Renal pelvis (tissue), 12 donors: ENCODE measurements at places on chromosomes 1 and 21. TPM values are rescaled to one million over a fixed set of nuclear protein-coding genes. Genes with fewer than 3 reads are reported as not detected.

The IGSF3 gene
- polyA plus RNA-seq = 28.9 TPM

GRCh38 chr1:25804964-25805862, 5.2 kb downstream of the SELENON start:
- no peak for DNase-seq

DNA sequence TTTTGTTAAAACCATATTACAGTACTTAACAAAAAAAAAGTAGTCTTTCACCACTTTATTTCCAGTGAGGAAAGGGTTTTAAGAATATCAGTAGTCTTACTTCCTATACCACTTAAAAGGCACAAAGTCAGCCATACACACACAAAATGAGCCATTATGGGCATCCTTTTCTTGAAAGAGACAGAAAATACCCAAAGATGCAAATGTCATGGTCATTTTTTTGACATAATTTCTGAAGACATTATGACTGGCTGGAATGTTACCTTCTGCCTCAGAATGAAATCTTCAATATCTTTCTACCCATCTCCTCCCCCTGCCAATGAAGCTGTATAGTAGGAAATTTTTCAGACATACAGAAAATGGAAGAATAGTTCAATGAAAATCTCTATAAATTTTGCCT, 237.7 kb downstream of the SLC45A1 start:
- no peak for DNase-seq

GRCh38 chr21:40985370-40985769, 138.4 kb upstream of the DSCAM start:
- DNase-seq = no peak

GRCh38 chr21:31092832-31093625, 54.8 kb upstream of the KRTAP19-8 start:
- no peak for DNase-seq

GRCh38 chr1:32900956-32901822, at the start of gene TMEM54:
TSS of gene TMEM54 (minus strand) at chr1:32901389. CDS start at chr1:32901238, 151 bp downstream.
- no peak for DNase-seq

- DNase-seq = no peak
These were observed 136.8 kb downstream of the GABPA start for GRCh38 chr21:25871566-25871965.

The APOBEC4 gene
- not detected for polyA plus RNA-seq

GRCh38 chr1:153760440-153760839, 14.8 kb upstream of the SLC27A3 start:
- DNase-seq = no peak

- no peak for DNase-seq
These were observed 32.7 kb upstream of the KIRREL1 start for GRCh38 chr1:157960773-157961172.

DNA sequence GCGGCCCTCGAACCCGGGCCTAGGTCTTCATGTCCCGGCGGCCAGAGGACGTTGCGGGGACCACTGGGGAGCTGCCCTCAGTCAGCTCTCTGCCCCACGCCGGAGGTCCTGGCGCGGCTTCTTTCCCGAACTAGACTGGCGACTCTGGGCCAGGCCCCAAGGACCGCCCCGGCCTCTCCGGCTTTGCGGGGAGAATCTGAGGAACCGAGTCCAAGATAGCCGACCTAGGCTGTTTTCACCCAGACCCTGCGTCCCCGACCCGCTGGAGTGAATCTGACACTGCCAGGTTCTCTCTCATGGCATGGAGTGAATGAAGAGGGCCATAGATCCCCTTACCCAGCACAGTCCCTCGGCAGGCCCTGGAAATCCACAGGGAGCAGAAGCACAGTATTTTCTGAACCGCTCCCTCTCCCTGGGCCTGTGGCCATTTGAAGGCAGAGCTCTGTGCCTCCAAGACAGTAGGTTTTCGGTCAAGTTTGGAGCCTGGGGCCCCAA, 9.9 kb upstream of the BARHL2 start:
- no peak for DNase-seq

The CHODL gene
- 34.2 TPM for polyA plus RNA-seq

GRCh38 chr1:11158720-11159321, 30.3 kb upstream of the ANGPTL7 start:
- DNase-seq = no peak

The CRYAA gene
- not detected for polyA plus RNA-seq

- DNase-seq = no peak
These were observed 26.8 kb downstream of the GADD45A start for GRCh38 chr1:67711855-67712212.

The CLSTN1 gene
- polyA plus RNA-seq = 163 TPM

DNA sequence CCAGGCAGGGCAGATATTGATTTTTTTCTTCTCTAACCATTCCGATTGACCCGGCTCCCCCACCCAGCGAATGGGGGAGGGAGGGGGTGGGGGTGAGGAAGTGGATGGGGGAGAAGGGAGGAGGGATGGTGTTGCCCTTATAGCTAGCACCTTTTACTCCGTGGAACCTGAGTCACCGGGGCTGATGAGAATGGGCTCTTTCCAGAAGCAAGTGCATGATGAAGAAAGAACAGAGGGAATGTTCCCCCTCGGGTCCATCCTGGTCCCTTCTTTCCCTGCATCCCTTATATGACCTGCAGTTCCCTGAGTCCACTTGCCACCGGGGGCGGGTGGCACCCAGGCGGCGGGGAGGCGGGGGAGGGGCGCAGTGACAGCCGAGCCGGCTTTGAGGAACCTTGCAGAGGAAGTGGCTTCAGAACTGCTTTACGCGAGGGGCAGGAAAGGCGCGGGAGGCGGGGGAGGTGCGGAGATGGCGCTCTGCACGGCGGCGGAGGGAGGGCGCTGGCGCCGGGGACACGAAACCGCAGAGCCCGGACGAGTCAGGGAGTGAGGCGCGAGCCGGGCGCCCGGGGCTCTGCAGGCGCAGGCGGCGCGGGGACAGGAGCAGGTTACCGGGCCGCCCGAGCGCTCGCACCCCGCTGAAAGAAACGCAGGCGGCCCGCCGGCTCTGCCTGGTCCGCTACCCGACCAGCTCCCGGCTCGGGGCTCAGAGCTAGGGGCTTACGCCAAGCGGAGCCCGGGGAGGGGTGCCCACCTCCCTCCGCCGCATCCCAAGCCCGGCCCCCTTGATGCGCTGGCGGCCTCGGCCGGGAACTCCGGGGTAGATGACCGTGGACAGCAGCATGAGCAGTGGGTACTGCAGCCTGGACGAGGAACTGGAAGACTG, 49.7 kb downstream of the RASSF5 start:
- peak; percentile 66 for DNase-seq

The MAP10 gene
- polyA plus RNA-seq = 5.3 TPM

- no peak for DNase-seq
These were observed 26.4 kb upstream of the SMYD3 start for GRCh38 chr1:246533371-246533905.

DNA sequence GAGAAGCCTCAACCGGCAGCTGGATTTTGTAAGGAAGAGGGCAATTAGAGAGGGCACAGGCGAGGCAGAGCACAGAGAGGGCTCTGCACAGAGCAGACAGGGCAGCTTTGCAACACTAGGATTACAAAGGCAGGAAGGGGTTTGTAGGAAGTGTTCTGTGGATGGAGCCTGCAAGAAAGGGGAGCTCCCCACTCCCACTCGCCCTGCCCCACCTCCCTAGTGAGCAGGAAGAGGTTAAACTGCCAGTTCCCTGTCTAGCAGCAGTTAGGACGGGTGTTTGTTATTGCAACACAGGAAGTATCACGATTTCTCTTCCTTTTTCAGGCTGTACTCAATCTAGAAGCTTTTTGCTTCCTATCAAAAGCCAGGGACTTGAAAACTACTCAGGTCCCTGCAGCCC, 63.3 kb upstream of the LRRC8D start:
- DNase-seq = peak; percentile 46

DNA sequence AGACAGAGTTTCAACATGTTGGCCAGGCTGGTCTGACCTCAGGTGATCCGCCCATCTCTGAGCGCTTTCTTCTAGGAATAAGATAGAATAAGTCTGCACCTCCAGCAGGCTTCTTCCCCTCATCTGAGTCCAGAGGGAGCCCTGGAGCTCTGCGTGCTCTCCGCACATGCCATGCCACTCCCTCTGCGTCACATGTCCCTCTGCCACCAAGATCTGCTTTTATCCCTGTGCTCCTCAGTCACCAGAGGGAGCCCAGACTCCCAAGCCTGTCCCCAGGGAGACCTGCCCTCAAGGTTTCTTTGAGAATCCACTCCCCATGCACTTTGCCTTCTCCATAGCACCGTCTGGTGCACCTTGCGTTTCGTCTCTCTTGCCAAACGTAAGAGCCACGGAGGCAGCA, 213.0 kb downstream of the CAMTA1 start:
- DNase-seq = no peak

DNA sequence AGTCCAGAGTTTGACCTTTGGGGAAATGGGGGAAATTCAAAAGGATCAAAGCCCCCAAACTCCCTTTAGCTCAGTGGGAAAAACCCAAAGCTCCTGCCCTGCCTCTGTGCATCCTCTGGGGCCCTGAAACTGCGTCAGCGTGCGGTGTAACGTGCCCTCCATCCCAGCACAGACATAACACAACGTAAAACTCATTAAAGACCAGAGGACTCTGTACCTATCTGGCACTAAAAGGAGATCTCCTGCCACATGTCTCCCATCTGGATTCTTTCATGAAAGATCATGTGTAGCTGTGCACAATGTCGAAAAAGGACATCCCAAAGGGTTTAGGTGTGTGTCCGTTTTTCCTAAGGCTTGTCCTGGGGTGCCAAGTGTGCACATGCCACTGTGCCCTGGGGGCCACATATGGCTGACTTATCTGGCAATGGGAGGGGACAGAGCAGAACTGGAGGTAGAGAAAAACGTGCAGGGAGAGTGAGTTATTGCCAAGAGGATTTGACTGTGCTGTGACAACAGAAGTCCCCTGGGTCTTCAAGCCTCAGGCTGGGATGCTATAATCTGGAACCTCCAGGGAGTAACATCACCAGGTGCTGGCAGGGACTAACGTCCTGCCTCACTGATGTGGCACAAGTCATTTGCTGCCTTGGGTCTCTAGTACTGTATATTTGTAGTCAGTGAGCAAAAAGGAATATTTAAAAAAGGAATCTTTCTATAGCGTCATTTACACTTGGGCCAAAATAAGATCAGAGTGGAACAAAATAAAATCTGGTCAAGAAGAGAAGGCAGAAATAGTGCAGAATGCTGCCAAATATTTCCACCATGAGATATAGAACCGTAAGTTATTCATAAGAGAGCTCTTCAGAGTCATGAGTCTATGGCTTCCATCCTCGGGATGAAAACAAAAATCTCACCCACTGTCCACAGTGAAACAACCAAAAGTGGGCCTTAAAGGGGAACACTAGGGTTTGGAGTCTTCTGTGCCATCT, 52.3 kb downstream of the ITPKB start:
- no peak for DNase-seq

DNA sequence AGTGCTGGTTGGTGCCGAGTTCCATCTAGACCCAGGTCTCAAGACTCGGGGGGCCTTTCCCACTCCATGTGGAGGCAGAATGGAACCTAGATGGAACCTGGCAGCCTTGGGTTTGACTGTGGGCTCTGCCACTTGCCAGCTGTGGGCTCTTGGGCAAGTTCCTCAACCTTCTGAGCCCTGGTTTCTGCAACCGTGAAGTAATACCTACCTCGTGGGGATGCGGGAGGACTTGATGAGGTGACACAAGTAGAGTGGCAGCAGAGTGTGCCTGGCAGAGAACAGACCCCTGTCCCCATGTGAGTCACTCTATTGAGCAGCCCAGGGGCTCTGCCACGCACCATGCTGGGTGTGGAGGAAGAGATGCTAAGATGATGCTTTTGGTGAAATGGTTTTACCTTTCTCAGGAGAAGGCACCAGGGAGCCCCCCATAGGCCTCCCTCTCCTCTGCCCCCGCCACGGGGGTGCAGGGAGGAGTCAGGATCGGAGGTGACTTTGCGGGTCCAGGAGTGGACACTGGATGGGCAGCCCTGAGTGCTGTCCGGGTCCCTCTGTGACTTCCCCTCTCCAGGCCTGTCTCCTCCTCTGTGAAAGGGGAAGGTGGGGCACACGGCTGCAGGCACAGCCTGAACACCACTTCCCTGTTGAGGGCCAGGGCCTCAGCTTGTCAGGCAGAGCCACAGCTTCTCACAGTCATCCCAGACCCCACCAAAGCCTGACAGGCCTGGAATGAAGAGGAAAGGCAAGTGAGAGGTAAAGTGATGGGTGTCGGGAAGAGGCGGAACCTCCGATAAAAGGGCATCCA, 36.7 kb upstream of the EDN2 start:
- no peak for DNase-seq

DNA sequence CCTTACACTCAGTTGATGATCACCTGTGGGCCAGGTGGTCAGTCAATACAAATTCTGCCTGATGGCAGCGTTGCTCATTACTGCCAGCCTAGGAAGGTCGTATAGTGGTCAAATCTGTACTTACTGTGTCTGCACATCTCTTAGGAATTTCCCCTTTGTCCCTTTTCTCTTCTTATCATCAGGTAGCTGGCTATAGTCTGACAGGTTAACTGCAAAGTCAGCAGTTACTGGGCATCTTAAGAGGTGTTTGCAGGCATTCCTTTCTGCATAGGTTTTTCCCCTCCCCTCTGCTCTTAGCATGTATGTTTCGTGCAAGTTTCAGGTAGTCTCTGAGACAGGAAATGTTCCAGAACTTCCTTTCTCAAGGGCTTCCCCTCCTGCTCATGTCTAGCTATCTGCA, 298.7 kb downstream of the LRRIQ3 start:
- no peak for DNase-seq

The WNT2B gene
- polyA plus RNA-seq = 4.6 TPM

- no peak for DNase-seq
These were observed 76.0 kb downstream of the FH start for GRCh38 chr1:241443561-241443960.

The TMPRSS15 gene
- polyA plus RNA-seq = 0.21 TPM

- DNase-seq = no peak
These were observed 647.1 kb downstream of the PTPRU start for GRCh38 chr1:29883411-29883832.

DNA sequence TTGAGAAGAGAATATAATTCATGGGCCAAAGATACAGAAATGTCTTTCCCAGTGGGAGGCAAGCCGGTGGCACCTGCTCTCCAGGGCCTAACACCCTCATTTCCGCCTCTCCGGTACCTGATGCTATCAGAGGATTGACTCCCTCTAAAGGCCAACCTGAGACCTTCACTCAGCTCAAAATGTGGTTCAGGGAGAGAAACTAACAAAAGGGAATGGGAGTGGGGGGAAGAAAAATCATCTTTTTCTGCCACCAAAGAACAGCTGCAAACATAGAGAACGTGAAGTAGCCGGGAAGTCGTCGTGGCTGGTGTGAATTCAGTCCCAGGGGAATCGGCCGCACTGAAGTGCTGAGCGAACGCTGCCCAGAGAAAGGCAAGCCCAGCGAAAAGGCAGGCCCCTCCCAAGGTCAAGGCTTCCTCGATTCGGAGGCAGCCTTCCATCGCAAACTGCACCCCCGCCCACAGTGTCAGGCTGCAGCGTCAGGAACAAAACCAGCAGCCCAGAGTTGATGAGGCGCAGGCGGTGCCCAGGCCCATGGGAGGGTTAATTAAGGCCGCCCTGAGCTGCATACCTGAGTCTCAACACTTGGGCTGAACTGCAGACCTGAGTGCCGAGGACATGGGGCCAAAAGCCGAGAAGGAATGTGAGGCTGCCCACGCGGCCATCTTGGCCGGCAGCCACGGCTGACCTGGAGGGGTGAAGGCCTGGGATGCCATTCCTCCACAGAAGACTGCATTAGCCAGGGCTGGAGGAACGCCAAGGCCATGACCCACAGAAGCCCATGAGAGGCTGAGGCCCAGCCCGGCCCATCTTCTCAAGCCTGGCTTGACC, 160.2 kb downstream of the PSMG1 start:
- peak; percentile 48 for DNase-seq
